ENCODE measurements at places on chromosomes 1 and 21.

DNA sequence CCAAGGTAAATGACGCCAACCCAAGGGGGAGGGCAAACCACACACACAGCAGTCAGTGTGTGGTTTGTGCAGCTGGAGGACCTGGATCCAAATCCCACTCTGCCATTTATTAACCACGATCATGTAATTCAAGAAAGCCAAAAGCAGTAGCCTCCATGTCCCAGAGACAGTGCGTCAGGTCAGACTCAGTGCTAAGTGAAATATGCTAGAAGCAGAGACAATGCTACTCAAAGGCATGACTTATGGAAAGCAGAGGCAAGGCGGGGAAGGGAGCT, 13.6 kb downstream of the TTC39A start:
- DNase-seq: no peak

DNA sequence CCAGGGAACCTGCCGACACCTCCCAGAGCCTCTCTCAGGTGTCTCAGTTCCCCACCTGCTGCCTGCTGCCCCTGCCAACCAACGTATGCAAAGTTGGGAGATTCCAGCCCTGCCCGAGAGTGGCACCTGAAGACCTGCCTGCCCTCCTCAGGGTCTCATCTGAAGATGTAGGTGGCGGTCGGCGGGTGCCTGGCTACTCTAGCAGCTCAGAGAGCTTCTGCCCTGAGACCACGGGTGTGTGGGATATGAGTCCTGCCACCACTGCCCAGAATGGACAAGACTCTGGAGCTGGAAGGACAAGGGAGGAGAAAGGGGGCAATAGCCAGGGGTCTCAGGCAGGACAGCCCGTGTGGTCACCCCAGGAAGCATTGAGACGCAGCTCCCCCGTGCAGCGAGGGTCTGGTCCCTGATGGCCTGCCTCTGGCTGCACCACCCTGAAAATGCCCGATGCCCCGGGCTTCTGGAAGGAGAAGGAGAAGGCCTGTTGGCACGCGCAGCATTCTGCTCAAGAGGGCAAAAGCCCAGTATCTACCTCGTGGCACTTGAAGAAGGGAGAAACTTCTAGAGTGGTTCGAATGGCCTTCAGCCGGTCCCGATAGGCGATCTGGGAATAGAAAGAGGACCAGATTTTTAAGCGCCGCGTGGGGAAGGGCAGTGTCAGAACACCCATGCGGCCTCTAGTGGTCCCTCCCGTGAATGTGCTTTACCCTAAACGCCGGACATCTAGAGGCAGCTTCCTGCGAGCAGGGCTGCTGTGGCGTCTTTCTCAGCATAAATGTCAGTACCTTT, 88.8 kb downstream of the STUM start:
- DNase-seq: no peak

DNA sequence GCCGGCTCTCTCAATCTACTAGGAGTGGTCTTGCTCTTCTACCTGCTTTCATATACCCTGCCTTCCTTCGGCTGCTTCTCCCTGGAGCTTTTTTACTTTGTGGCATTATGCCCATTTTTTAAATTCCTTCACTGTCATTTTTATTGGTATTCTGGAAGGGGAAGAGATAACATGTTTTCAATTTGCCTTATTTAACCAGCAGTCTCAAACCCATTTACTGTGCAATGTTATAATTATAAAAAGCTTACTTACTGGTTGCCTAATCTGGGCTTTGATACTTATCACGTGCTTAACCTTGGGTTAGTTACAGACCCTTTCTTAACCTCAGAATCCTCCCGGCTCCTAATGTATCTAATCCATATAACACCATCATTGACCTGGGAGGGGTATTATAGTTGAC, 128.1 kb downstream of the SIPA1L2 start:
- no peak for DNase-seq

DNA sequence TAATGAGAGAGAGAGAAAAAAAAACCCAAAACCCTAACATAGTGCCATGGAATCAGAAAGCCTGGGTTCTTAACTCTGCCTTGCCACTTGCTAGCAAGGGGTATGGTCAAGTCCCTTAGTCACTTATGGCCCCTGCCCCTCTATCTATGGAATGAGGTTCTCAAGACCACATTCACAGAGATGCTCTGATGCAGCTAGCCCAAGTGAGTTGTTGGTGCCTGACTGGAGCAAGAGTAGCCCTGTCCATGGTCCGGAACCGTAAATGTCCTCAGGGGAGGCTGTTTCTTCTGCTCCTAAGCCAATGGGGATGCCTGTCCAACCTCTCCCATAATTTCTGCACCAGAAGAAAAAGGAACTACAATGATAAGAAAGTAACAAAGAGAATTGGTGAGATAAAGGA, 56.8 kb downstream of the CSMD2 start:
- no peak for DNase-seq

GRCh38 chr1:10824821-10825540, 28.5 kb upstream of the CASZ1 start:
- DNase-seq: no peak

GRCh38 chr1:108643492-108644335, 17.2 kb downstream of the HENMT1 start:
- no peak for DNase-seq

DNA sequence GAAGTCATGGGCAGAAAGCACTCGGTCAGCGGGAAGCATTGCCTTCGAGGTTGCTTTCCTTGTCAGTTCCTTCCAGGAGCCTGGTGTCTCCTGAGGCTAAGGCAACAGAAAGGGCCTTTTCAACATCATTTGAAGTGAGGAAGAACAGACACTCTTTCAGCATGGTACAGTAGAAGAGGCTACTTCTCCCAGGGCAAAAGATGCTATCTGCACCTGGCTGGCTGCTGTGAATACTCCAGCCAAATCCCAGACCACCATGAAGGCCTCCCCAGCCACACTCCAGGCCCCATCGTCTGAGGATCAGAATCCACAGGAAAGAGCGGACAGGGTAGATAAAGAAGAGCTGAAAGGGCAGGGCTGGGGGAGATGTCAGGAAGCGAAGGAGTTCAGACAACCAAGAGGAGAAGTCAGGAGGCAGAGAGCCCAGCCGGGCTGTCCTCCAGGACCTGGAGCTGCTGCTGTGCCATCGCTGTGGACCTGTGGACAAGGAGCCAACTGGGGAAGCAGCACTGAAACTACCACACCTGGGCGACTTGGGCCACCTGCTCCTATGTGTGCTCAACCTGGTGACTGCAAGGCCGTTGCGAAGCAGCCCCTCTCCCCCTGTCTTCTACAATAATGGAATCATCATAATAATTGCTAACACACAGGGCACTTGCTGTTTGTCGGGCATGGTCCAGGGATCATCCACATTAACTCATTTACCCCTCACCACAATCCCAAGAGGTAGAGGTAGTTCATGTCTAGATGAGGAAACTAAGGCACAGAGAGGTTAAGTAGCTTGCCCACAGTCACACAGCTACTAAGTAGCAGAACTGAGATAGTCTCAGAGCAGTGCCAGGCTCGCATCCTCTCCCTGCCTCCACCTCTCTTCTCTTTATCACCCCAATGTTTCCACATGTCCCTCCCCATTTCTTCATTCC, 88.0 kb upstream of the ZBTB40 start:
- no peak for DNase-seq

DNA sequence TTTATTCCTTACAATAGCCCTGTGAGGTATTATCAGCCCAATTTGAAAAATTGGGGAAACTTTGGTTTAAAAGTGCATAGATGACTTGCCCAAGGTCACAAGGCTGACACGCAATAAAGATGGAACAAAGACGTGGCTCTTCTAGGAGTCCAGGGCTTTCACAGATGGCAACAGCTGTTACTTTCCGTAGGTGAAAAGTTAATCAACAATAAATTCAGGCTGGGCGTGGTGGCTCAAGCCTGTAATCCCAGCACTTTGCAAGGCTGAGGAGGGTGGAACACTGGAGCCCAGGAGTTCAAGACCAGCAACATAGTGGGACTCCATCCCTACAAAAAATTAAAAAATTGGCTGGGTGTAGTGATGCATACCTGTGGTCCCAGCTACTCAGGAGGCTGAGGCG, 87.8 kb upstream of the ATF3 start:
- no peak for DNase-seq

GRCh38 chr21:43634618-43635017, 24.7 kb downstream of the HSF2BP start:
- DNase-seq: no peak

All from iPS DF 6.9 (cell line).